CD4-positive, alpha-beta T cell treated with Interleukin-6 for 4 hours (primary cell): ENCODE measurements at places on chromosomes 3 and 15.

DNA sequence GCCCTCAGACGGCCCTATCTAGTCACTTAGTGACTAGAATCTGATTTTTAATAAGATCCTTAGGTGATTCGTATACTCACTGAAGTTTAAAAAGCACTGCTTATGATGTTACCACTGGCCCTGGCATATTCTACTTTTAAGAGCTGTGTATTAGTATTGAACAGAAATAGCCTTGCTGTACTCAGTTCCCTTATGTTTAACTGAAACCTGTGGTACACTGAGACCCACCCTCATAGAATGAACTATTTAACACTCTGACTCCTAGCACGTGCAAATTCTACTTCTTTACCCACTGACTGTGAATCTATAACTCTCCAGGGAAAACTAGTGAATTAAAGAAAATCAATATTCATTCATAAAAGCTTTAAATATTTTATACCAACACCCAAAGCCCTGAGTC is 108.9 kb downstream of the CCNL1 start:
- DNase-seq, result no peak

GRCh38 chr3:106114848-106115247 is 246.0 kb upstream of the CBLB start:
- DNase-seq, result no peak

DNA sequence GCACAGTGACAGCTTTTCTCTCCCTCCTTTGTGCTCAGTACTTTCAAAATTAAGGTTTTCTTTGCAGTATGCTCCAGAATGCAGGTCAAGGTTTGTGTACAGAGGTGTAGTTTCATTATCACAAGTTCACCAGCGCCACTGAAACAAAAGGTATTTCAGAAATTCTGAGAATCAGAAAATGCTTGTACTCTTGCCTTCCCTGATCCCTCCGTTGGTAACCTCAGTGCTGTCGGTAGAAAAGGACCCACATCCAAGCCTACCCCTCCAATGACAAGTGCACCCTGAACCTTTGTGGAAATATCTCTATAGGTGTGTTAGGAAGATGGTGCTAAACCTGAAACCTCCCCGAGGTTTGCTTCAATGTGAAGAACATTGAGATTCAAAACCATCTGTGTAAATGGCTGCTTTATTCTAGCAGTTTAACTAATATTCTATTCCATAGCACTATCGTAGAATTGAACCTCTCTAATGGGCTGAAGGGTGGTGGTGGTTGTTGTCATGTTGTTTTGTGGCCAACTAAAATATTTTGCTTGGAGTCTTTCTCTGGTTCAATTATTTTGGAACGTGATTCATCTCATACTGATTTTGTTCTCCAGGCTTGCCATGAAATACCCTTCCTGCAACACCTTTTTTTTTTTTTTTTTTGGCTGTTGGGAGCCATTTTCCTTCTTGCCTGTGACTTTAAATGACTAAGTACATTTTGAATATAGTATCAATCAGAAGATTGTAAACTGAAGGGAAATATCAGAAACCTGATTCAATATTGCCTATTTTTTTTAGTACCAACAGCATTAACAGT is 20.7 kb downstream of the ZBTB38 start:
- DNase-seq, result no peak

DNA sequence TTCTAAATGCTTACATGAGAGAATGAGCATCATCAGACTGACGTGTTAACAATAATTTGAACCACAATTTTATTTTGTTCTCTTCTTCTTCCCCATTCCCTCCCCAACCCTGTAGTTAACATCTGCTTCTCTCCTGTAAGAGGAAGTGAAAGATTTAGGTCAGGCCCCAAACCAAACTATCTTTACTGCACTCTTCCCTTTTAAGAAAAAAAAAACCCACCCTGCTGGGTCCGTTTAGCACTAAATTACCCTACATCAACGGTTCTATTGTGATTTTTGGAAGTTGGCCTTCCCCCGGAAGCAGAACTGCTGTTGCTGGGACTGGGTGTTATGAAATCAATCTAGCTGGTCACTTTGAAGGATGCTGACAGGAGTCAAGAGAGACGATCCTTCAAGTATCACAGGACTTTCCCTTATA is 49.4 kb downstream of the NFKBIZ start:
- DNase-seq, result no peak

DNA sequence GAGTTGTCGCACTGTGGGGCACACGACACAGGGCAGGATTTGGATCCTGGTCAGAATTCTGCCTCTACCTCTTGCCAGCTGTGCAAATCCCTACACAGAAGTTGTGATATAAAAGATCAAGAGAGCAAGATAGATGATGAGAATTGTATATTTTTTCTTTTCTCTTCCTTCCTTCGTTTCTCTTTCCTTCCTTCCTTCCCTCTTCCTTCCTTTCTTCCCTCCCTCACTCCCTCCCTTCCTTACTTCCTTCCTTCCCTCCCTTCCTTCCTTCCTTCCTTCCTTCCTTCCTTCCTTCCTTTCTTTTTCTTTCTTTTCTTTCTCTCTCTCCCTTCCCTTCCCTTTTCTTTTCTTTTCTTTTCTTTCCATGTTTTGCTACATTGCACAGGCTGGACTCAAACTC is 12.0 kb upstream of the AHSG start:
- no peak for DNase-seq

DNA sequence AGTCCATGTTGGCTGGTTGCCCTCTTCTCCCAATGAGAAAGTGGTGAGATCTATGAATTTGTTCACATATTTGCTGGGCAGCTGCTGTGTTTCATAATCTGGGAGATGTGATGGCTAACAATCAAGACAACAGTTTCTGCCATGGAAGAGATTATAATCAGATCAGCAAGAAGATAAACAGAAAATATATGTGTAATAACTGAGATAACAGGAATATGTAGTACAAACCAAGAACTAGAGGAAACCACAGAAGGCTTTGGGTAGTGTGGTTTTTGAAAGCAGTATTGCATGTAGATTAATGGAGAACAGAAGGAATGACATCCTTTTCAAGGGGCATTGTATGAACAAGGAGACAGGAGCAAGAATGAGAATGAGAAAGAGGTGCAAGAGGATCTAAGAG is 12.2 kb upstream of the CSTA start:
- DNase-seq, result no peak

DNA sequence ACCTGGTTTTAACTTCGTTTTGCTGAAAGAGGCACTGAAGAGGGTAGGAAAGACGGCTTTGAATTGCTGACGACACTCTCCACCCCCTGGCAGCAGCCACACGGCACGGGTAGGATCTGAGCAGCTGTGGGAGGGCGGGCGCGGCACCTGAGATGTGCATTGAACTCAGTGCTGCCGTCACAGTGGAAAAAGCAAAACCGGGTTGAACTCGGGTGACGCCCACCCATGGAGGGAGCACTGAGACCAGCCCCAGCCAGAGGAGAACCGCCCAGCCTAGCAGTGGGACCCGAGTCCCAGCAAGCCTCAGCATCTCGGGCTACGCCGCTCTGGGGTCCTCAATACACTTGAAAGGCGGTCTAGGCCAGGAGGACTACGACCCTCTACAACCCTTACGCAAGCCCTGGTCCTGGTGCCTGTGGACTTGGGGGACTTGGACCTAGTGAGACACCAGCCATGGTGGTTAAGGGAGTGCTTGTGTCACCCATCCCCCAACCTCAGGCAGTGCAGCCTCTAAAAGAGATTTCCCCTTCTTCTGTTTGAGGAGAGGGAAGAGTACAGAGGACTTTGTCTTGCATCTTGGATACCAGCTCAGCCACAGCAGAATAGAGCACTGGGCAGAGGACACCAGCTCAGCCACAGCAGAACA is 50.0 kb upstream of the RPL35A start:
- DNase-seq, result no peak

DNA sequence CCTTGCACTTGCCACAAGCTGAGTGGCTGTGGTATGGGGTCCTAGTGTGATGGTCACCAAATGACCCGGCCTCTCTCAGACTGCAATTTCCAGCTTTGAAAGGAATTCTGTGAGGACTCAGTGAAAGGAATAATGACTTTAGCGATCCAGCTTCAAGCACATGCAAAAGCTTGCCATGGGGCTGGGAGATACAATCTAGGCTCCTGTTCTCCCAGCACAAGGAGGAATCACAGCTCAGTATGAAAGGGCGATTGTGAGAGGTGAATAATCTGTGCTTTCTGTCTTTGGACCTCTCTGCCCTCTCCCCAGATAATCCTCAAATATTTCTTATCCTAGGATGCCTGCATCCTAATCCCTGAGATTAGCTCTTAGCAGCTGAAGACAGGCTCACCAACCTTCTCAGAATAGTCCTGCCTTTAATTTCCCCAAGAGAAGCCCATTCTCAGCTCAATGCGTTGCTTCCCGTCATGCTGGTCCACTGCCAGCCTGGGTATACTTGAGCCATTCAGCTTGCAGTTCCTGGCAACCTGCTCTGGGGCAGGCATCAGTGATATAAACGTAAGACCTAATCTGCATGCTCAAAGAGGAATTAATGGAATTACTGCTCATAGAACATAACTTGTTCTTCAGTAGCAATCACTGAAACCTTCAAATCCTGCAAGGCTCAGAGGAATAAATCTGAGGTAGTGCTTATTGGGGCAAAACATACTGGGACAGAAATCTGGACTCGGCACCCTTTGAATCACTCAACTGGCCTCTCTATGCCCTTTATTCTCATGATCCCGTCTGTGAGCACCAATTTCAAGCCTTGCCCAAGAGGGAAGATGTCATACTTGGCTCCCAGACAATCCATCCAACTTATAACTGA is 15.1 kb downstream of the TLNRD1 start:
- DNase-seq, result no peak

DNA sequence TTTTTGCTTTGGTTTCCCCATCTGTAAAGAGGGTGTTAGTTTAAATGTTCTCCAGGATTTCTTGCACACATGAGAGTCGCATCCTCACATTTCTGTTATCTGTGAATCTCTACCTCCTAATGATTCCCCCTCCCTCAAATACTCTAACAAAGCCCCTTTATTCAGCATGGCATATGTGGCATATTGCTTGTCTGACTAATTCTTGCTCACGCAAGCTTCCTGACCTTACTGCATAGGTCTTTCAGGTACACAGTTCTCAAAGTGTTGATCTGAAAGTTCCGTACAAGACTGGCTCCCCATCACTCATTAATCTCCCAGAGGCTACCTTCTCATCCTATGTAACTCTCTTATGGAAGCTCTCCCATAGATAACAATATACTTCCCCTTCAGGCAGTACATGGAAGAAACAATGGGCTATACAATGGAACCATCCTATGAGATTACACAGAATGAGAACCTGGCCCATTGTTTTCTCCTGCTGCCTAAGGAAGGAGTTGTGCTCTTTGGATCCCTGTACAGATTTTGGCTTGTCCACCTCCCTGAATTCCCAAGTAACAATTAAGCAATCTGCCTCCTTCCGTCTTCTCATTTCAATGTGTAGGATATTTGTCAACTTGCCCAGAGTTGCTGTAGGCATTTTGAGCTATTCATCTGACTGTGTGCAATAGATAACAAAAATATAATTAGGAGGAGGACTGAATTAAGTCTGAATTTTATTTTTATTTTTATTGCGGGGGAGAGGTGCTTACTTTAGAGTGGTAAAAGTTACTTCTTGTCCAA is 51.0 kb downstream of the PPARG start:
- no peak for DNase-seq

GRCh38 chr15:42819786-42820185 is 82.9 kb upstream of the CDAN1 start:
- DNase-seq, result no peak

- DNase-seq, result no peak
Observed at GRCh38 chr15:81163961-81164800, 30.1 kb downstream of the CFAP161 start.
